ENCODE measurements at places on chromosomes 4 and X.

DNA sequence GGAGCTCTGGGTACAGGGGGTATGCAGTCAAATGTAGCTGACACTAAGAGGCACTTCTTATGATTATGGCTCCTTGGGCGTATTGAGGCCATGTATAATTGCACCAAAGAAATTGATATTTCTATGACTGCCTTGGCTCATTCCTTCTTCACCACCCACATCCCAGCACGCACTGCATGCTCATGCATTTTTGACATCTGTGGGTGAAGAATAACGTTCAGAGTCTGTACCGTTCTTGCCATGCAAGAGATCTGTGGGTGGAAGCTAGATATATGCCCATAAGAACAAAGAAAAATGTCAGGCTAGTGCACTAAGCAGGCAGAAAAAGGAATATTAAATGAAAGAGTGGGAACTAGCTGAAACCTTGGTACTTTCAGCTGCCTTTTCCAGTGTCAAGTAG lies 93.4 kb downstream of the EMCN start:
- no peak for DNase-seq

- peak; percentile 41 for DNase-seq
These were observed 6.3 kb downstream of the PSAPL1 start for GRCh38 chr4:7428261-7429068.

DNA sequence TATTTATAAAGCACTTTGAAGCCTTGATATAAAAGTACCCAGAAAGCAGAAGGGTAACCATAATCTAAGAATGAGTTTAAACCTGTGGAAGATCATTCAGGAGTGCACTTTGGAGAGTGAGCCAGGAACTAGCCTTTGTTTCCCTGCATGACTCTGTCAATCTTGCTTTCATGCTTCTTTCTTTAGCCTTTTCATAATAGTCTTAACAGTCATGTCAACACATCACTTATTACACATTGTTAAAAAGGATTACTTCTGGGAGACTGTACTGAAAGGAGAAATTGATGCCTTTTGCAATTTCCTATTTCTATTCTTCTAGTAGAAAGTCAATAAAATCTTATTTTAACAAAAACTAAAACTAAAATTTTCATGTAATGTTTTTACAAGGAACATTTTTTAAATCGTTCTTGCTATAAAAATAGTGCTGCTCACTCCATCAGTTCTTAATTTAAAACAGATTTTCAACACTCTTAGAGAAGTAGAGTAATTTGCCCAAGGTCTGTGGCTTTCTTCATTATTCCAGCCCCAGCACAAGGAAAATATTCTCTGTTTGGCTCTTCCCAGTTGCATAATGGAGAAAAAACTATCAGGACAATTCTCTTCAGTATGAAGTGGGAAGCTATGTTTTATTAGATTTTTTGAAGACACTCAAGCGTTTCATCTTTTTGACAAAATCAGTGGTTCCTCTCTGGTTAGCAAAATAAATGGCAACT lies 35.4 kb upstream of the SPP1 start:
- no peak for DNase-seq

DNA sequence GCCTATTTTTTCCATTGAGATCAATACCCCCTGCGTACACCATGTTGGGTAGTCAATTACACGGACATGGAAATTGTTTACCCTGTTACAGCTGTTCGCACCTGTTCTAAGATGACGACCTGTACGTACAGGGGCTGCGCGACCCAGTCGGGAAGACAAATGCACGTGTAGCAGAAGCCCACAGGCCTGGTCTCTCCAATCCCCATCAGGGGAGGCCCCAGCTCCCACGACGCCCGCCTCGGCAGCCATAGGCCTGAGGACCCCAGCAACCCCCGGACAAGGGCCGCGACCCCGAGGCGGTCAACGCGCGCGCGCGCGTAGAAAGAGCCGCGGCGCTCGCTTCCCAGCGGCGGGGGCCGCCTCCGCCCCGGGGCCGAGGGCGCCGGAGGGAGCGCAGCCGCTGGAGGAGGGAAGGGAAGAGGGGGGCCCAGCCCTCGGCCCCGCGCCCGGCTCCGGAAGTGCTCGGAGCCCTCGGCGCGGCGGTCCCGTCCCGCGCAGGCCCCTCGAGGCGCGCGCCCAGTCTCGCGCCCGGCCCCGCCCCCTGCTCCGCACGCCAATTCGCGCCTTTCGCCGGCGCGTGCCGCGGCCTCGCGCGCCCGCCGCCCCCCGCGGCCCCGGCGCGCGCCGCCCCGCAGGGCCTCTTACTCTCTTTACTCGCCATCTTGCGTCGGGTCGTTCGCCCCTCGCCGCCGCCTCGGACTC lies 618 bp downstream of the RBBP7 start:
- DNase-seq = peak; percentile 32

GRCh38 chrX:95076449-95076848 lies 1402.4 kb downstream of the FAM133A start:
- no peak for DNase-seq

DNA sequence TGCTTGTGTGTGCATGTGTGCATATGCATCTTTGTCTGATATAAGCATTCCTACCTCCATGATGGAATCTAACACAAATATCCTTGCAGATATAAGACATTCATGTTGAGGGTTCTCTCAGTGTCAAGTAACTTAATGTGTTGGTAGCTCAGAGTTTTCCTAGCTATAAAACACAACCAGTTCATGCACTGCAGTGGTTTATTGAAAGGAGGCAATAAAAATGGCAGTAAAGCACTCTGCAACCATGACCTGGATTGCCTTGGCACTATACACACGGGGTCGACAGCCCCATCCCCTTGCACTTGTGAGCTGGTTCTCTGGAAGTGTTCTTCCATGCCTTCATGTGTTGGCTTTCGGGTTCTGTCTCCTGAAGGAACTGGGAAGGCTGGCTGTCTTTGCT lies 38.9 kb downstream of the GPC4 start:
- no peak for DNase-seq

DNA sequence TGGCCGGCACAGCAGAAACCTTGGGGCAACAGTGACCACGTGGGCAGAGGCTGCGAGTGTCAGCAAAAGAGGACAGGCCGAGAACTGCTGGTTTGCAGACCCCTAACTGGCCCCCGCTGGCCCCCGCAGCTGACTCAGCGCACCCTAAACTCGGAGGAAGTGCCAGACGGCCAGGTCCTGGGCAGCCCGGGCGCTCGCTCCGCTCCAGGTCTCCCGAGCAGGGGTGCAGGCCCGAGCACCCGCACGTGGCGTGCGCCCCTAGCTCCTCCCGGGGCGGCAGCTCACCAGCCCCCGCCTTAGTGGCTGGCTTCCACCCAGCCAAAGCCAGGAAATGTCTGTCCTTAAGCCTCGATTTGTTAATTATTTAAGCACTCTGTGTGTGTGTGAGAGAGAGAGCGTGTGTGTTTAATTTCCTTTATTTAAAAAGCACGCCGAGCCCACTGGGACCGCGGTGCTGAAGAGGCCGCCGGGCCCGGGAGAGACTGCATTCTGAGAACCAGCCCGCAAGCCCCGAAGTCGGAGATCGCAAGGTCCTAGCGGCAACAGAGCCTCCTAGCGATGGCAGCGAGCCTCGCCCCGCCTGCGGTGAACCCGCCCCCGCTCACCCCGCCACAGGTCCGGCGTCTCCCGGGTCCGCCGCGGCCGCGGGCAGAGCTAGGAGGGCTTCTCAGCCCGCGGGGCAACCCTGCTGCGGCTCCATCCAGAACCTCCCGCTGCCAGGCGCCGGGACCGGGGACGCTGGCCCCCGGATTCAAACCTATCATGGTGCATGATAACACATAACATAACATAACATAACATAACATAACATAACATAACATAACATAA lies 45.9 kb upstream of the CDKN2AIP start:
- DNase-seq = peak; percentile 84

DNA sequence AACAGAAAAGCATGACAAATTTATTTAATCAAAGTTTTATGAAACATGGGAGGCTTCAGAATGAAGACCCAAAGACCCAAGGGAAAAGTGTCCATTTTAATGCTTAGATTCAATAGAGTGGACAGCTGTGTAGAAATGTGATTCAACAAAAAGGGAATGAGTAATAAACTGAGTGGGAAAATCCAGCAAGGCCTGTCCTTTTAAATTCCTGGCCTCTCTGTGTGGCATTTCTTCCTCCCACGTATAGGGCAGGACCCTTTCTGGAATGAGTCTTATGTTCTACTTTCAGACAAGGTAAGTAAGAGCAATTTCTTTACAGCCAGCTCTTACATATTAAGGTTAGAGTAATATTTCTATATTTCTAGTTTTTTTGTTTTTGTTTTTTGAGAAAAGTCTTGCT lies 14.5 kb downstream of the AASDH start:
- DNase-seq = no peak

- DNase-seq = no peak
These were observed 49.8 kb downstream of the PDHA2 start for GRCh38 chr4:95889662-95890061.

GRCh38 chr4:73740353-73740778 lies at the start of gene CXCL8:
TSS of gene CXCL8 (plus strand) at chr4:73740569. CDS start at chr4:73740659, 90 bp downstream.
- DNase-seq = no peak

All from WTC11 (cell line).